Stimulated activated CD8-positive, alpha-beta memory T cell treated with anti-CD3 and anti-CD28 coated beads, Interleukin-2, amount 100 ng/mL, for 1 hour (primary cell): ENCODE measurements at places on chromosomes 7 and 10.

DNA sequence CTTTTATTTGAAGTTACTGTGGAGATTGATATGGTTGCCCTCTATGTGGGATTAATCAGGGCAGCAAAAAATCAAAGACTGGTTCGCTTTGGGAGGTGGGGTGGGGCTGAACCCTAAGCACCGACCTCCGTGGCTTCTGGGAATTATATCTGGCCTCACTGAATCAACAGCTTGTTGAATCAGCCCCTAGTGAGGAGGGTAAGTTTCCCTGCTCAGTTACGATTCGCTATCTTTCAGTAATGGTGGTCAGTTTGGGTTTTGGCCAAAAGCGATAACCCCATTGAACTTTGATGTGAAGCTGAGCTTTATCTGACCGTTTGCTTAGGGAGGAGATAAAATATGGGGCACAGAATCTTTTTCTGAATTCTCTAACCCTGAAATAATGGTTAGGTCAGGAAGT is 16.6 kb upstream of the ARPC1A start:
- no peak for DNase-seq

GRCh38 chr7:91351374-91351773 is 87.1 kb downstream of the FZD1 start:
- no peak for DNase-seq

DNA sequence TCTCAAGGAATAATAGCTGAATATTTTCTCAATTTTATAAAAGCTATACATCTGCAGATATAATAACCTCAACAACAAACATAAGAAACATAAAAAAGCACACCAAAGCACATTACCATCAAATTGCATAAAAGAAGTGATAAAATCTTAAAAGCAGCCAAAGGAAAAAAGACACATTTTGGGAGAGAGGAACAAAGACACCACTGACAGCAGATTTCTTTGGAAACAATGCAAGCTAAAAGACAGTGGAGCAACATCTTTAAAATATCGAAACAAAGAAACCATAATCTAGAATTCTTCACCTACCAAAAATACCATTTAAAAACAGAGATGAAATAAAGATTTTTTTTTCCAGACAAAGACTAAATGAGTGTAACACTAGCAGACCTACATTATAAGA is 55.7 kb upstream of the TEX47 start:
- no peak for DNase-seq

GRCh38 chr10:97780841-97781617 is 9.2 kb upstream of the SFRP5 start:
- no peak for DNase-seq
